Stimulated activated CD4-positive, alpha-beta T cell treated with anti-CD3 and anti-CD28 coated beads, Interleukin-4, amount 100 ng/mL, for 4 hours (primary cell): ENCODE measurements at places on chromosomes 2 and 18.

- DNase-seq: no peak
These were observed 44.1 kb downstream of the EVA1A start for GRCh38 chr2:75516378-75517360.

DNA sequence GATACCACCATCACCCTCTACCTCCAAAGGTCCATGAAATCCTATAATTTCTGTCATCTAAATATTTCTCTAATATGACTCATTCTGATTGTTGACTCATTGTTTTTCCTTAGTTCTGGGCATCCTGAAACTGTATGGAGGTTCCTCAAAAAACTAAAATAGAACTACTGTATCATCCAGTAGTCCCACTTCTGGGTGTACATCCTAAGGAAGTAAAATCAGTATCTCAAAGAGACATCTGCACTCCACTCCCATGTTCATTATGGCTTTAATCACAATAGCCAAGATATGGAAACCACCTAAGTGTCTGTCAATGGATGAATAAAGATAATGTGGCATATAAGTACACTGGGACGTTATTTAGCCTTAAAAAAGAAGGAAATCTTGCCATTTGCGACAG is 125.8 kb upstream of the MYO3B start:
- DNase-seq: no peak

DNA sequence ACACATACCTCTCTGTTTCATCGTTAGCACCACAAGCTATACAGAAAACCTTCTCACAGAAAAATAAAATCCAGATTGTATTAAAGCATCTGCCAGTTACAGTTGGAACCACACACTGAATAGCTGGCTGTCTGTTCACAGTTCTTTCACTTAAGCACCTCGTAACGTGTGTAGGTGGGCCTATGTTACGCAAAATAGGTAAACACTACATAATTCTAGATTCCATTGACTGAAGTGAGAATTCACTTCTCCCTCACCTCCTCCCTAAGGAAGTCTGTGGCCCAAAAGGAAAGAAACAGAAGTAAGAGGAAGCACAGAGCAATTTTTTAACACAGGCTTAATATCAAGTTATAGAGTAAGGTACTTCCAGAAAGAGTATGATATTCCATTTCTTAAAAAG is 24.9 kb downstream of the PELI1 start:
- no peak for DNase-seq

DNA sequence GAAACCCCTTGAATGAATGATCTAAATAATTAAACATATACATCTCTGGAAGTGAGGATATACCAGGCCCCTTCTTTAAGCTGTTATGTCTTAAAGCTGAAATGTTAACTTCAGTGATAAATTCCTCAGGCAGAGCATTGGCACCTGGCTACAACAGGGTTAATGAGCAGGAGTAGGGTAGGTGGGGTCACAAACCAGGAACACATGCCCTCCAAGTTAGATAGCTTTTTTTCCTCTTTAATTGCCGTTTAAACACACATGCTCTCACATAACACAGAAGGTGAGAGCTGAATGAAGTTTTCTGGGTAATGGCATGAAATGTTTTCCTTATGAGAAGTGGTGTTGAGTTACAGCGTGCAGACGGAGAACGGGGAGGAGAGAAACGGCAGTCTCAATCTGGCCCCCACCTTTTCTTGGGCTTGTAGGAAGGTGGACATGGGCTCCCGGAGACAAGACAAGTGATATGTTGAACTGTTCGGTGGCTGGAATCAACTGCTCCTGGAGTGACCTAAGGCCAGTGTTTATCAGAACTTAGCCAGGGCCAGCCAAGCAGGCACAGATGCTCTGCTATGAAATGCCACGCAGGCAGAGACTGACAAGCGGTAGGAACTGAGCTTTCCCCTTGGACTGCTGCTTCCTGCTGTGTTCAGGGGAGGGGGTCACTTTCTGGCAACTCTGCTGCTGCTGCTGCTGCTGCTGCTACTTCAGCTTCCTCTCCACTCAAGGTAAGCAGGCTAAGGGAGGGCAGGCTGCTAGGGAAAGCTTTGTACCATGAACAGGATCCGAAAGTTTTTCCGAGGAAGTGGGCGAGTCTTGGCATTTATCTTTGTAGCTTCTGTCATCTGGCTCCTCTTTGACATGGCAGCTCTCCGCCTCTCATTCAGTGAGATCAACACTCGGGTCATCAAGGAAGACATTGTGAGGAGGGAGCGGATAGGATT is at the start of gene GALNT5:
Gene GALNT5 (plus strand): TSS at position 394 of the 941 bp plus-strand sequence. CDS start 378 bp downstream, at position 772.
- DNase-seq: no peak

GRCh38 chr2:44191739-44192138 is 23.1 kb downstream of the PPM1B start:
- no peak for DNase-seq
